CD4-positive, alpha-beta T cell treated with Interleukin-4 for 4 hours (primary cell): ENCODE measurements at places on chromosomes 2 and 18.
A peak's percentile ranks its signal among the peaks of the same experiment; 100 is the strongest.

GRCh38 chr2:98691303-98691702, 39.6 kb downstream of the MGAT4A start:
- DNase-seq = peak; percentile 76

DNA sequence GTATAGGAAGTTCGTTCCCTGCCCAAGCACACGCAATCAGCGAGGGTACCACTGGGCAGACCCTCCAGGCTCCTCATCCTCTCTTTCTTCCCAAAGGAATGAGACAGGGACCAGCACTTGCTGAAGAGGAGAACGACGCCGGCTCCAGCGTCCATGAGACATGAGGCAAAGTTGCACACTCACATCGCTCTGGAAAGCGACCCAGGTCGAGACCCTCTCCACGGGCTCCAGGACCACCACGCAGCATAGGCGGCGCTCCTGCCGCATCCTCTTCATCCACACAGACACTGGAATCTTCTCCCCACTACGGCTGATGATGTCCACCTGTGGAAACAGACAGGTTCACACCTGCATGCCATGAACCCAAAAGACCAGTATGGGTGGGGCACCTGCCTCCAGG, 10.8 kb downstream of the PASK start:
- DNase-seq = no peak

DNA sequence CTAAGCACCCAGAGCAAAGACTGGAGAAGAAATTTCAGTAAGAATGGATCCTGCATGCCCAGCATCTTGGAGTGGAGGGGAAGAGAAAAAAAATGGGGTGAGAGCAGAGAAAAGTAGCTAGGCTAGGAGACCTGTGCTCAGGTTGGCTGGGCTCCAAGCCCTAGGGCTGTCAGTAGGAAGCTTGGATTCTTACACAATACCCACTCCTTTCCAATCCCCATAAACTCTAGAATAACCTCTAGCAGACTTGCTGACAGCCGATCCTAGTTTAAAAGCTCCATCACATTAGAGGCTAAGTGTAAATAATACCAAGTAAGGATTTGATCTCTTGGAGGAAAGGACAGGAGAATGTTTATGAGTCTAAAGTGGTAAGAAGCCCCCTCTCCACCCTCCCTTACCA, 46.2 kb upstream of the NABP1 start:
- DNase-seq = no peak

- DNase-seq = peak; percentile 47
Measured at GRCh38 chr2:32553829-32554432, 73.9 kb upstream of the TTC27 start.

- no peak for DNase-seq
Measured at GRCh38 chr2:180523621-180524340, 456.6 kb upstream of the UBE2E3 start.

- DNase-seq = no peak
Measured at GRCh38 chr2:64914735-64915509, 74.3 kb upstream of the SLC1A4 start.

DNA sequence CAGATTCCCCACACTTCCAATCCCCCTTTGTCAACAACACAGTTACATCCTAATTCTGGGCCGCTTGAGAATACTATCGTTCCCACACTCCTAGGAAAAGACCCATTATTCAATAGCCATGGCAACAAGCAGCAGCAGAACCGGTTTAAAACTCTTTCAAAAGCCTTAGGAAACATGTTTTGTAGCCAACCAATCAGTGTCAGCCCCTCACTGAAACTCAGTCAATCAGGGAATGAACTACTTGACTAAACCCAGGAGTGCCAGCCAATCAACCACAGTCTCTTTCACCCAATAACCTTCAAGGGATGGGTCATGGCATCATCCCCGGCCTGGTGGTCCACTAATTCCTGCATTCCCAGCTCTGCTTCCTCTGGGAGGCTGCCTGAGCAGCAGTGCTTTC, 204.8 kb upstream of the HS6ST1 start:
- no peak for DNase-seq

DNA sequence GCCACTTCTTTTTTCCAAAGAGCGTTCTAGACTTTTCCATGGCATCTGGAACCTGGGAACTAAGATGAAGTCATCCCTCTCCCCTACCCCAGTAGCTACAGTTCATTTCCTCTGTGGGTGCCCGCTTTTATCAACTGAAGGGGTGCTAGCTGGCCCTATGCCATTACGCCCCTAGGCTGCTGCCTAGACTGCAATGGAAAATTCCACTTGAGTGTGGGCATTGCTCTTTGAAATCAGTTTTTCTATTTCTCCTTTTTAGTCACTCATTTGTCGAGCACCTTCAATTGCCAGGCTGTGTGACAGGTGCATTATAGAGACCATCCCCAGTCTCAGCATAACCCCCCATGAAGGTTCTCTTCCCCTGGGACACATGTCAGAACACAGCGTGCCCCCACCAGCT, 7.3 kb downstream of the TEX51 start:
- no peak for DNase-seq

GRCh38 chr2:105784589-105784988, 39.9 kb downstream of the NCK2 start:
- no peak for DNase-seq

- no peak for DNase-seq
Measured at GRCh38 chr18:7809978-7810377, 242.9 kb downstream of the PTPRM start.

GRCh38 chr2:73503992-73504570, 118.4 kb downstream of the ALMS1 start:
- no peak for DNase-seq

- no peak for DNase-seq
Measured at GRCh38 chr2:102224824-102225739, 38.3 kb downstream of the IL1RL2 start.

- DNase-seq = no peak
Measured at GRCh38 chr18:11310476-11311086, 161.2 kb upstream of the PIEZO2 start.

DNA sequence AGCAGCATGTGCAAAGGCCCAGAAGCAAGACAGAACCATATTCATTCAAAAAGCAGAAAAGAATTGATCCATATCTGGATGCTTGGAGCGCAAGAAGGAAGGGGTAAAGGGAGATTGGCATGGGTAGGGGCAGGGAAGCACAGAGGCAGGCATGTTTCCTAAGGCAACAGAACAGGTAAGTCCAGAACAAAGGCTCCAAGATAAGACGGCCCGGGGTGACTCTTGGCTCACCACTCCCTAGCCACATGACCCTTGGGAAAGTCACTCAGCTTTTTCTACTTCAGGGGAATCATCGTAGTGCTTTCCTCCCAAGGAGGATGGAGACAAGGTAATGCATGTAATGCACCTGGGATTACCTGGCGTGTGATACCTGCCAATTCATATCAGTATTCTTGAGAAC, 37.7 kb upstream of the ST3GAL5 start:
- DNase-seq = no peak

- DNase-seq = peak; percentile 11
Measured at GRCh38 chr2:60735496-60736250, 20.4 kb upstream of the PAPOLG start.

- no peak for DNase-seq
Measured at GRCh38 chr2:168853471-168853870, 36.8 kb downstream of the SPC25 start.

DNA sequence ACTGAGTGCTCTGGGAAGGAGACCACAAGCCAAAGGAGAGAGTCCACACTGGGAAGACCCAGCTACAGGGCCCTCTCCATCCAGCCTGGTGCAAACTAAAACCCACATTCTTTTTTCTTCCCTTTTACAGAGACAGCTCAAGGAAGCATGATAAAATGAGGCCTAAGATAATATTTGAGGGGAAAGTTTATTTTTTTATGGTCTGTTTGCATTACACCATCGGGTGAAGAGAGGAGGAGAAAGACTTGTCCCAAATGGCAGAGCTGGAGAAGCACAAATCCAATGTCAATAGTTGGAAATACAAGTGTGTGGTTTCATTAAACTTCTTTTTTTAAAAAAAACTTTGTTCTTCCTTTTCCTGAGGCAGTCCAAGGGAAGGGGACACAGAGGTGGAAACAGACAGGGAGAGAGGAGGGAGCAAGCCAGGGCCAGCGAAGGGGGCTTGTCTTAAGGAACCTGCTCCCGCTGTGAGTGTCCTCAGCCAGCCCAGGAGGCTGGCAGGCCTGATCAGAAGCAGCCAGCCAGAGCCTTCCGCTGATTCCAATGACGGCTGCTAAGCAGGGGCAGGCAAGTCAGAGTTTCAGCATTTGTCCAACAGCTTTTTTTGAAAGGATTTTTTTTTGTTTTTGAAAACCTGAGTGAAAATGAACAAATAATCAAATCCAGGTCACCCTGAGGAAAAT, 203.8 kb upstream of the SIX2 start:
- DNase-seq = no peak

GRCh38 chr2:69567157-69567908, 76.2 kb downstream of the AAK1 start:
- no peak for DNase-seq

- DNase-seq = peak; percentile 76
Measured at GRCh38 chr2:159516241-159516758, 100.0 kb downstream of the BAZ2B start.

DNA sequence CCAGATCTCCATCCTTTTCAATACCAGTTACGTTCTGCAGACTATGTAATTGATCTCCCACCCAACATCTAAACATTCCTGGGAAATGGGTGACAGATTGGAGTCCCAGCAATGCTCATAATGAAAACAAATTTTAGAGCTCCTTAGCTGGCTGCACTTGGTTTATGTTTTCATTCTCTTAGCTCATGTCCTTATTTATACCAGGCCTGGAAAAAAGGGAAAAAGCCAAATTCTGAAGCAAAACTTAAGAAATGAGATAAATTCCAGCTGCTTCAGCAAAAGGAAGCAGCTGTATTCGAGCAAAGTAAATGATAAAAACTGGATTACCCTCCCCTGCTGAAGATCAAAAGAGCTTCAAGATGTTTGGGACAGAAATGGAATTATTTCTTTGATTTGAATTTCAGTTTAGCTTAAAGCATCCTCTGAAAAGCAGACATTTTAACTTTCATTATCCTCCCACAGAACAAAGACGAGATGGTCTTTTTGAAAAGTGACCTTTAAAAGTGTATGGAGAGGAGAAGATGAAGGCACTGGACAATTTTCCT, 196.5 kb upstream of the THUMPD2 start:
- DNase-seq = no peak

DNA sequence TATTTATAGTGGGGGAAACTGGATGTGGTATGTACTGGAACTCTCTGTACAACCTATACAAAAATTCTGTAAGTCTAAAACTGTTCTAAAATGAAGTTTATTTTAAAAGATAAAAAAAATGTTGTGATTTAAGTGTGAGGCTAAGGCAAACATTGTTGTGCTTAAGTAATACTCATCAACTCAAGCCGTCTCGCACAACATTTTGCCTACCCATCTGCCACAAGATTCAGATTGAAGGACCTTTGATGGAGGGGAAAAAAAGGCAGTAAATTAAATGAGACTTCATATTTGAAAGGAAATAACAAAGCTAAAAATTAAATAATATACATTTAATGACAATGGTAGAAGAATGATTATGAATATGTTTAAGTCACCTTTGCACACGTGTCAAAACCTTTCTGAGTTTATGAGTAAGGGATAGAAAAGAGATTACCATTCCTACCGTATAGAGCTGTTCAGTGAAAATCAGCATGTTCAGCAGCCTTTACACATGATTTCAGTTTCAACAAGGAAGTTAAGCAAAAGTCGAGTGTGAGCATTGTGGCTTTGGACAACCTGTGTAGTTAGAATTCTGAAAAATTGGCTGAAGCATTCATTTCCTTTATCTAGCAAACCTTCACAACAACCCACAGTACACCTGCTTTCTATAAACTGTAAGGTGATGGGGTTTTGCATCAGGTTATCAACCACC, 499.3 kb downstream of the IRS1 start:
- DNase-seq = no peak
